LHCN-M2 (cell line): ENCODE measurements at places on chromosomes 5 and 9. TPM values are rescaled to one million over a fixed set of nuclear protein-coding genes. Genes with fewer than 3 reads are reported as not detected.
A peak's percentile ranks its signal among the peaks of the same experiment; 100 is the strongest.

TMEM174 gene
- not detected in 2 replicates for total RNA-seq

GRCh38 chr9:131759017-131759647 is 19.3 kb upstream of the RAPGEF1 start:
- DNase-seq, result peak; percentile 54

- peak; percentile 88 for DNase-seq
Measured at GRCh38 chr9:129110740-129111527, at the start of the genes CRAT and PTPA. Gene CRAT, minus strand, starts transcription at chr9:129110793. Its CDS starts 284 bp downstream, at chr9:129110509. Gene PTPA, plus strand, starts transcription at chr9:129111415. Its CDS starts 186 bp downstream, at chr9:129111601.

DNA sequence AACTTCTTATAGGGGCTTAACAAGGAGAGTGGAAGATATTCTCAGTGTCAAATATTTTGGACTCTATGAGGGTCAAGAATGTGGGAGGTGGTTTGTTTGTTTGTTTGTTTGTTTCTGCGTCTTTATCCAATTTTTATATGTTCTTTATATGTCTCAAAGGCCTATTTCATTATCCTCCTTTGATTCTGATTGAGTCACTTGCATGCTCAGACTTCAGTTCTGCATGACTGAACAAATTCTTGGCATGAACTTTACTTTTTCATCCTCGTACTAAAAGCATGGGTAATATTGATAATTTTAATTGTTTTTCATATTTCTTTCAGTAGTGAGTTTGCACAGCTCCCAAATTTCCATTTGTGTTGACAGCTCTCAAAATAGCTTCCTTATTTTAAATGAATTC is 19.2 kb upstream of the ERBIN start:
- DNase-seq, result no peak

GRCh38 chr5:93421987-93422401 is 159.0 kb downstream of the NR2F1-AS1 start:
- DNase-seq, result no peak

DNA sequence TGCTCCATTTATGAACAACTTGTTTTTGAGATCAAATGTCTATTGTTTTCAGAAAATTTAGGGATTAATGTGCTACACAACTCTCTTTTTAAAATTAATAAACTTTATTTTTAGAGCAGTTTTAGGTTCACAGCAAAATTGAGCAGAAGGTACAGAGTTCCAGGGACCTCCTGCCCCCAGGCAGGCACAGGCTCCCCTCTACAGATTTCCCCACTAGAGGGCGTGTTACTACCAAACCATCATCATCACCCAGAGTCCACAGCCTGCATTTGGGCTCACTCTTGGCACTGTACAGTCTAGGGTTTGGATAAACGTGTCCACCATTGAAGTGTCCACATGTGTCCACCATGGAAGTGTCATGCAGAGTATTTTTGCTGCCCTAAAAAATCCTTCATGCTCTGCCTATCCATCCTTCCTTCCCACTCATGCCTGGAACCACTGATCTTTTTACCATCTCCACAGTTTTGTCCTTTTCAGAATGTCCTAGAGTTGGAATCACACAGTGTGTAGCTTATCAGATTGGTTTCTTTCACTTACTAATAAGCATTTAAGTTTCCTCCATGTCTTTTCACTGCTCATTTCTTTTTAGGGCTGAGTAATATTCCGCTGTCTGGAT is 61.7 kb downstream of the MRPL36 start:
- peak; percentile 12 for DNase-seq

DNA sequence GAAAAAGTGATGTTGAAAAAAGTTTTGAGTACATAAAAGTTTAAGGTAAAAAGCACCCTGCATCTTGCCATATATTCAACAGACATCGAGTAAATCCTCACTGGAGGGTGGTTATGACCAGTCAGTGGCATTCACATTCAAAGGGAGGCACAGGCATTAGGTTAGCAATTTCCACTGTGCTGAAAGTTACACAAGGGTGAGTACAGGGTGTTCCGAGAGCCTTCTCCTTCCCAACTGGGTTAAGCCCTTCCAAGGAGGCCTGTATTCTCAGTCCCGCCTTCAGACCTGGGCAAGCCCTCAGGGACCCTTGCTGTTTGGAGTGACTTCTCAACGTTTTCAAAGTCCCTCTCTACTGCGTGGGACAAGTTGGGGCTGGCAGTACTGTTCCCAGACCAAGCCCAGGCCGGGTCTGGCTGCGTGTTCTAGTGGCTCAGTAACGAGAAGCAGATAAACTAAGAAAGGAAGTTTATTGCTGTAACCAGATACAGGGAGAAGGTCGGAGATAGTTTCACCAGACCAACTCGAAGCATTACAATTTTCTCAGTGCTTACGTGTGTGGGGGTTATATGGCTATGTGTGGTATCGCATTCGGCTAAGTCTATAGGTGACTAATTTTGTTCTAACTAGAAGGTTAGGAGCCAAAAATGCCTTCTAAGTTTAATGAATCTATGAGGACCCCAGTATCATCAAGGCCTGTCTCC is 13.0 kb upstream of the SETX start:
- DNase-seq, result no peak

DNA sequence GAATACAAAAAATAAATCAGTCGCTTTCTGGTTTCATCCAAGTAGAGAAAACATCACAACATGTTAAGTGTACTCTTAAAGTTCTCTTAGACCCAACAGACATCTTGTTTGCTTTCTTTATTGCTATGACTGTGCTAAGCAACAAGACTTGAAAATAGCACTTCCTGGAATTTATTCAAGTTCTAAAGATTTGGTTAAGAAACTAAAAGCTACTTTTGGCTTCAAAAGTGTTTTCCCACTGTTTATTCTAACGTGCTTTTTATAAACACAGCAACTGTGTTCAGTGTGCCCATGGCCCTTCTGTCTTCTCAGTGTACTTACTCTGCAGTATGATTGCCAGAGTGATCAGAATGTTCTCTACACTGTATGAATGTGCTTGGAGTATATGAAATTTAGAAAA is 109.8 kb downstream of the GIN1 start:
- DNase-seq, result no peak

GRCh38 chr5:160545832-160546231 is 124.2 kb downstream of the PTTG1 start:
- no peak for DNase-seq
